GDM1 (cell line): ENCODE measurements at places on chromosomes 2 and 18.

DNA sequence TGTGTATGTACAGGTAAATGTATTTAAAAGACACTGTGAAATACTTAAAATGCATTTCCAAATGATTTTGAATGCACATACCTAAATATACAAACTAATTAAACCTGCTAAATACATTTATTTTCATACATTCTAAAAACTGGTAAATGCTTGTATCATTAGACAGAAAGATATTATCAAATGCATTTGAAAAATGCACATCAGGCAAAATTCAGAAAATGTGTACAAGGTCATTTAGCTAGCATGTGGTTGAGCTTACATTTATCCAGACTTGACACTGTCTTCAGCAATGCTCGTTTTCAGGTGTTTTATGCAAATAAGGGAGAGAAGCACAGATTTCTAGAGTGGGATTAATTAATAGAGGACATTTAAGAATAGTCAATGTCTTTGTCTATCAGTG, 374.2 kb downstream of the SUCLG1 start:
- no peak for DNase-seq

DNA sequence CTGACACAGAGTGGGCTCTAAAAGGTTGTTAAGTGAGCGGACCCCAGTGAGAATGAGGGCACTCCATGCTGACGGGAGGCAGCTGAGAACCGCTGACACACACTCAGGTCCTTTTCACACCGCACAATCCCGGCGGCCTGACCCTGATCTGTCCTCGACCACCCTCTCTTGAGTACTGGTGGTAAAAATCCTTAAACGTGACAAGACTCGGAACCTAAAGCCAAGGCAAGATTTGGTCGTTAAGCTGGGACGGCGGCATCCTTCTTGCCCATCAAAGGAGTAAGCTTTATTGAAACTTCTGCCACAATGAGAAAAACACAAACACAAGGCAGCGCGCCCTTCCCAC, 569 bp downstream of the TMX3 start:
- DNase-seq: no peak

DNA sequence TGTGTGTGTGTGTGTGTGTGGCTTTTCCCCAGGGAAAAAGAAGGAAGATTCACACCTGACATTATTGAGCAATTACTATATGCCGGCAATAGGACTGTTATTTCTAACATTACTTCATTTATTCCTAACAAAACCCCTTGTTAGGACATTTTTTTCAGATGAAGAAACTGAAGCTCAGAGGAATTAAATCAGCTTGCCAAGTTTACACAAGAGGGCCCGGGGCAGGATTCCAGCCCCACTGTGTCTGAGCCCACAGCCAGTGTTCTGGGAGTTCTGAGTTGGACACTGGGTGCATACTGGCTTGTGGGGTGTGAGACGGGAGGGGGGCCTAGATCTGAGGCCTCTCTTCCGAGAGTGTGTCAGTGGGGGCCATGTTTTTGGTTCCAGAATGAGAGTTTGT, 9.9 kb downstream of the TOGARAM2 start:
- no peak for DNase-seq

GRCh38 chr2:88855620-88856408, 164.3 kb downstream of the RPIA start:
- no peak for DNase-seq

- no peak for DNase-seq
These were observed 160.4 kb downstream of the KLHL29 start for GRCh38 chr2:23545396-23545795.

DNA sequence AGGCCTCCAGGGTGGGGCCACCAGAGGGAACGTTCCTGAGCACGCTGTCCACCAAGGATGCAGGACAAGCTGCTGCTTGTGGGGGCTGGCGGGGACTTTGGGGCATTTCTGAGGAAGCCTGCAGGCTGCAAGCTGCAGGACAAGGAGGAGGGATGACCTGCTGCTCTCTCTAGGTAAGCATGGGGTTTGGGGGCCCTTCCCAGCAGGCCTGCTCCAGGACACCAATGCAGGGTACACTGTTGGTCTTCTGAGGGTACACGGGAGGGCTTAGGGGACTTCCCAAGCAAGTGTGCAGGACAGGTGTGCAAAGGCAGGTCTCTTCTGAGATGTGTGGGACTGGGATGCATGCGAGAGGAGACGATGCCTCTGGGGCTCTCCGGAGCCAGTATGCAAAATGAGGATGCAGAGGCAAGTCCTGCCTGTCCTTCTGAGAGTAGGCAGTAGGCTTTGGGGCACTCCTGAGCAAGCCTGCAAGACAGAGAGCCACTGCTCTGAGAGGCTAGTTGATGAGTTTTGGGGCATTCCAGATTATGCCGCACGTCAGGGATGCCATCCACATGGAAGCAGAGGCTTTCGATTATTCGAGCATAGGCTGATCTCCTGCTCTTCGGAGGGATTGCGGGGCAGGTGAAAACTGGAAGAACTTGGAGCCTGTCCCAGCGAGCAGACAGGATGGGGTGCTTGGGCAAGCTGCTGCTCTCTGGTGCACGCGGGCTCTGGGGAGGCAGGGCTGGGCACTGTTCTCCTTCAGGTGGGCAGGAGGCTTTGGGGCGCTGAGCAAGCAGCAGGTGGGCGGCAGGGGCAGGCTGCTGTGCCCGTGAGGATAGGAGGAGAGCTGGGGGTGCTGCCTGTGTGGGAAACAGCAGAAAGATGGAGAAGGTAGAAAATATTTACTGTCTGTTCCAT, 44.6 kb downstream of the CNGA3 start:
- DNase-seq: no peak

DNA sequence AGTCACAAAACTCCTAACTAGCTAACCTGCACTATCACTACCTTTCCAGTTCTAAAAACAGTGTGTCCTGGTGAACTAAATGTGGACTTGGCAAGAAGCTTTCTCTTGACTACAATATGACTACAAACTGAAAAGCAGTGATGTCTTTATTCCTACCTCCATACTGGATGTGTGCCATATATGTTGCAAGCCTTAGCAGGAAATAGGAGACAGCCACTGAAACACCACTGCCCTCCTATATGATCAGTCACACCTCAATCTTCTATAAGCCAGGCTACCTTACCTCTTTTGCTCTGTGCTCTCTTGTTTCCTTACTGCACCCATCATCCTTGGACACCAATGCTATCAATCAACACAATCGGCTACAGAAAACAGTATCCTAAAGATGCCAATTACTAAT, 34.1 kb downstream of the SS18 start:
- DNase-seq: no peak

DNA sequence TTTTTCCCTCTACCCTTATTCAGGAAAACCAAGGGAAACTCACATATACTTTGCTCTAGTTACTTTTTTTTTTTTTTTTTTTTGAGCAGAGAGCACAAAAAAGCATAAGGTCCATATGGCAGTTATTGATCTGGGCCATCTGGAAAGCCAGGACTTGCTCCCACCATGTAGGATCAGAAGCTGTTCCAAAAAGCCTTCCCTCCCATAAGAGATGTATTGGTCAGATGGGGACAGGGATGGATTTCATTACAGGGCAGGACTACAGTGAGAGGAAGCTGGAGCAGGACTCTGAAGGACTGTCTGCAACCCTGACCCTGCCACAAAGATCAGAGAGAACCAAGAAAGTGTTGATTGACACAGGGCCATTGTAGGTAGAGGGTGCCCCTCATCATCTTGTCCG, 57.3 kb downstream of the NRP2 start:
- DNase-seq: no peak

DNA sequence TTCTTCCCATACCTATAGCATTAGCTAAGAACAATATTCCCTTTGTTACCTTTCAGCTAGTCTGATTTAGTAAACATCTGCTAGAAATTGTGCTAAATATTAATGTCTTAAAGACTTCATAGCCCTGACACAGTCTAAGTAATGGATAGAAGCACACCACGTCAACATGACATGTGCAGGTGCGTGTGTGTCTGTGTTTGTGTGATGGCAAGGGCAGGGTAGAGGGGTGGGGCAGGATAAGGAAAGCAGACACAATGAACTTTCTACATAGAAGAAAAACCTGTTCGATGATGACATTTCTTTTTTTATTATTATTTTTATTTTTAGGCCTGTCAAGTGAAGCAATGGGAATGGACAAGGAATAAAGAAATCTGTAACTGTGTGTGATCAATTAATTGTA, 223.3 kb downstream of the NOL4 start:
- DNase-seq: no peak

DNA sequence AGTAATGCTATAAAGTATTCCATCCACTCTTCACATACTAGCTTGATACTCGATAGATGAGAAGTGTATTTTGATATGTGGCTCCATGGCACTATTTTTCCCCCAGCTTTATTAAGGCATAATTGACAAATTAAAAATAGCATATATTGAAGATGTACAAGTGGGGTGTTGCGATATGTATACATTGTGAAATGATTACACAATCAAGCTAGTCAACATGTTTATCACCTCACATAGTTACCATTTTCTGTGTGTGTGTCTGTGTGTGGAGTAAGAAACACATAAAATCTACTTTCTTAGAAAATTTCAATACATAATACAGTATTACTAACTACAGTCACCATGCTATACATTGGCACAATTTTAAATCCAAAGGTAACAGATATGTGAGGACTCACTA, 82.5 kb upstream of the MYT1L start:
- DNase-seq: no peak

DNA sequence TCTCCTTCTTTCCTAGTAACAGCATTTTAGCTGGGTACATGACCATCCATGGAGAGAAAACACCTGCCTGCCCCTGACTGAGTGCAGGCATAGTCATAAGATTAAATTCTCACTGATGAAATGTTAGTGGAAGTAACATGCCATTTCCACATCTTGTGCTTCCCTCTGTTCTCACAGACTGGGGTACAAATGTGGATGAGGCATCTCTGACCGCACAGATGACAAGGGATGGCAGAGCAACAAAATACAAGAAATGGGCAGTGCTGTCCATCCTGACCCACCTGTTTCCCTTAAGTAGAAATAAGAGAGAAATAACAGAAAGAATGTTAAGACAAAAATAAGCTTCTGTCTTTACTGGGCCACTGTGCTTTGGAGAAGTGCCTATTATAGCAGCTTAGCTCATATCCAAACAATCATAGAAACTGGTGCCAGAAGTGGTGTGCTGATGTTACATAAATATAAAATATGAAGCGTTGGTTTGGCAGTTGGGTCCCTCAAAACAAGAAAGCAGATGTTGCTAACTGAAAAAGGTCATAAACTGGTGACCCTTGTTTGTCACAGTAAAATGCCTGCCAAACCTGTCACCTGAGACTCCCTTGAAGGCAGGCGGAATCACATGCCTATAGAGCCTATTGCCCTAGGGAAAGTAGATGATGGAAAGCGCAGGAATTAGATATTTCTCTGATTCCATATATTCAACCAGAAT, 72.4 kb upstream of the CCDC150 start:
- DNase-seq: no peak

- DNase-seq: no peak
These were observed 343.9 kb downstream of the DYSF start for GRCh38 chr2:71797035-71797810.

DNA sequence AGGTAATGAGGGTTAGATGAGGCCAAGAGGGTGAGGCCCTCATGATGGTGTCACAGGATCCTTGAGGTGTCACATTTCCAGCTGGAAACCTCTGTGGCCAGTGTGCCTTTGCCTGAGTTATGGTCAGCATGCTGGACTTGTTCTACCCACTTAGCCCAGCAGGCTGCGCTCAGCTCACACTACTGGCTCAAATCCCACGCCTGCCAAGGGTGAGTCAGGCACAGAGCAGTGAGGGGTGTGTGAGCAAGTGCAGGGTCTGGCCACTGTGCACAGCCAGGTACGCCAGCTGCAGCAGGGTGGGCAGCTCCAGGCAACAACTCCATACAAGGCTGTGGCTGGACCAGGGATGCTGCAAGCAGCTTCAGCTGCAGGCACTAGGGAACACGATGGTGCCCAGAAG, 616.6 kb upstream of the FSHR start:
- DNase-seq: peak; percentile 2

DNA sequence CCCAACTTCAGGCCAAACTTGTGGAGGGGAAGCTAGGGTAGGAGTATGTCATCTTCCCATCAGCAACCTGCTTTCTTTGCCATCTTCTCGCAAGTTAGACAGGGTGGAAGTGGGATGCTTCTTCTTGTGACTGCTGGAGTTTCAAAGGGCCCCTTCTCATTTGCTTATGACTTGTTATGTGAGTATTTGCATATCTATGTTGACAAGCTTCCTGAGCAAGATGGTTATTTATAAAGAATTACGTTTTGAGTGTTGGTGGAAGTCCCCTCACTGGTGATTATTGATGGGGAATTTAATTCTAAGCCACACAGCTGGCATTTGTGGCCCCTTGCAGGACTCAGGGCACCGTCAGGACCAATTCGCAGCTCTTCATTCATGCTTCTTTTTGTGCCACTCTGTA, 791.0 kb downstream of the LRRTM4 start:
- DNase-seq: no peak

GRCh38 chr18:76493213-76494161, 1.6 kb downstream of the ZNF516 start:
- no peak for DNase-seq

GRCh38 chr2:27087823-27088410, 1.3 kb downstream of the KHK start:
- no peak for DNase-seq

DNA sequence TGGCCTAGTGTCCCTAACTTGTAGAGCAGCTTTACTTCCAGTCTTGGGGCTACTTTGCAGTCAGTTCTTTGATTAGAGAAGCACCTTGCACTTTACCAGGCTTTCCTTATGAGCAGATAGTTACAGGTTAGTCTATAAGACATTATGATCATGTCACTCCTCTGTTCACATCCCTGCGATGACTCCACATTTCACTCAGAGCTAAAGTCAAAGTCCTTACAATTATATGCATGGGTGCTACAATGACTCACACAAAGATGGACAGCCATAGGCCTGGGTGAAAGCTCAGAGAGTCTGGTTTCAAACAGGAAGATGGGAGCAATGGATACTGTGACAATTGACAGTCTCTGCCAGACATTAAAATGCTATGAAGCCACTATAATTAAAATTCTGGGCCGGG, 27.1 kb upstream of the SSB start:
- DNase-seq: no peak

- DNase-seq: no peak
These were observed 540.4 kb upstream of the DSEL start for GRCh38 chr18:68056936-68057335.

DNA sequence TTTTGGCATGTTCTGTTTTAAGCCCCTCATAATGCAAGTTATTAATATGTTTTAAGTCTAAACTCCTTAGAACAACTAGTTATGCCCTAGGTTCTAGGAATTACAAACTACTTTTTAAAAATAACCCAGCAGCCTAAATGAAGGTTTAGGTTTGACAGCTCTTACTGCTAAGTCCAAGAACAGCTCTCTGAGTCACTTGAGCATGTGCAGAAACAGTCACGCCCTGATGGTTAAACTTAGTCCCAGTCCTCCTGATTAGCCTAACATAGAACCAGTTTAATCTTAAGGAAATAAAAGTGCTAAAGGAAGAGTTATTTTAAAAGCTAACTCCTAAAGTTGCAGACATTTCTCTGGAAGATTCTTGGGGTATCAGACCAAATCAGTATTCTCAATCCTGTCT, 72.5 kb downstream of the RMDN2 start:
- no peak for DNase-seq

- no peak for DNase-seq
These were observed 30.1 kb downstream of the SPRED2 start for GRCh38 chr2:65402323-65402722.

- DNase-seq: no peak
These were observed 103.8 kb upstream of the NEDD4L start for GRCh38 chr18:57940166-57940660.

GRCh38 chr2:113105047-113105785, 22.2 kb upstream of the IL1RN start:
- no peak for DNase-seq
